Panc1 (cell line): ENCODE measurements at places on chromosomes 13 and 19. TPM values are rescaled to one million over a fixed set of nuclear protein-coding genes. Genes with fewer than 3 reads are reported as not detected.

- DNase-seq, result peak; percentile 25
- no peaks in the 10 kb centered on the region for H3K27me3 ChIP-seq
- peak overlapping the region; percentile 23 for H3K4me3 ChIP-seq
- peak overlapping the region; percentile 57; the same call in 1 of the 2 replicates for H3K27ac ChIP-seq
Observed at GRCh38 chr13:80235166-80235966, 105.6 kb downstream of the SPRY2 start.

DNA sequence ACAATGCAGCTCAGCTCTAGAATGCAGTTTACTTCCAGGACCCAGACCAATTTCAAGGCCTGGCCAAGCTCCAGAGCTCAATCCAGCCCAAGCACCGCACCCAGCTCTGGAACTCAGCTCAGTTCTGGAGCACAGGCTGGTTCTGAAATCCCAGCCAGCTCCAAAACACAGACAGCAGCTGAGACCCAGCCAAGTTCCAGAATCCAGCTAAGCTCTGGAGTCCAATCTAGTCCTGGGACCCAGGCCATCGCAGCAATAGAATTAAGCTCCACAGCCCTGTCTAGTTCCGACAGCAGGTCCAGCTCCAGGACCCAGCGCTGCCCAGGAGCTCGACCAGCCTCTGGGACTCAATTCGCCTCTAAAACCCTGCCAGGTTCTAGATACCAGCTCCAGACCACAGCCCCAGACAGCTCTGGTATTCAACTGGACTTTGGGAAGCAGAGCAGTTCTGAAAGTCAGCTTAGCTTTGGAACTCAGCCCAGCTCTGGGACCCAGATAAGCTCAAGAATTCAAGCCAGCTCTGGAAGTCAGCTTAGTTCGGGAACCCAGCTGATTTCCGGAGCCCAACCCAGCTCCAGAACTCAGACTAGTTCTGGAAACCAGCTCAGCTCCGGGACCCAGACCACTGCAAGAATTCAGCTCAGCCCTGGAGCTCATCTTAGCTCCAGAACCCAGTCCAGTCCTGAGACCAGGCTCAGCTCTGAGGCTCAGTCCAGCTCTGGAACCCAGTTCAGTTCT is 6.8 kb downstream of the GIPC3 start:
- no peak overlapping the region for H3K4me3 ChIP-seq
- no peaks in the 10 kb centered on the region for H3K4me1 ChIP-seq
- H3K27ac ChIP-seq, result no peak overlapping the region
- DNase-seq, result no peak
- H3K36me3 ChIP-seq, result no peaks in the 10 kb centered on the region
- no peaks in the 10 kb centered on the region for H3K27me3 ChIP-seq

GRCh38 chr13:99566125-99567083 is 65.1 kb downstream of the TM9SF2 start:
- no peaks in the 10 kb centered on the region for H3K27me3 ChIP-seq
- no peaks in the 10 kb centered on the region for H3K4me1 ChIP-seq
- no peak overlapping the region for H3K27ac ChIP-seq
- H3K36me3 ChIP-seq, result peaks cover 2% of the 10 kb centered on the region; the same call in 1 of the 2 replicates
- H3K4me3 ChIP-seq, result no peak overlapping the region

- H3K4me3 ChIP-seq, result no peak overlapping the region
- no peaks in the 10 kb centered on the region for H3K27me3 ChIP-seq
- no peaks in the 10 kb centered on the region for H3K4me1 ChIP-seq
- H3K27ac ChIP-seq, result no peak overlapping the region
- H3K36me3 ChIP-seq, result no peaks in the 10 kb centered on the region
Observed at GRCh38 chr13:40429706-40430545, 236.5 kb downstream of the FOXO1 start.

DNA sequence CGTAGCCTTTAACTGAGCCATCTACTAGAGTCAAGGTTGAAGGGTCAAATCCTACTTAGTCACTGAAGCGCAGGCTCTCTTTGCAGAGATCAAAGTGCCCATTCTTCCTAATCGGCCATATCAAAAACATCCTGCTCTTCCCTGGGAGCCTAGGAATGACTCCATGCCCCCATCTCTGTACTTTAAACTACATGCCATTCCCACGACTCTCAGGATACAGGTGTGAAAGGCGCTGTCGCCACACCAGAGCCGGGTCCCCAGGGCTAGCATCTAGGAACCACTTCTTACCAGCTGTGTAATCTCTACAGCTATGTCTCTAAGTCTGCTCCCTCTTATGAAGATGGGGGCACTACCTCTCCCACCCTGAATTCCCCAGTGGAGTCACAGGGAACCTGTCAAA is 22.3 kb downstream of the IRS2 start:
- no peaks in the 10 kb centered on the region for H3K4me1 ChIP-seq
- no peaks in the 10 kb centered on the region for H3K27me3 ChIP-seq
- H3K27ac ChIP-seq, result no peak overlapping the region

GRCh38 chr13:101985321-101985720 is 416.5 kb downstream of the FGF14 start:
- no peak for DNase-seq
- no peak overlapping the region for H3K4me3 ChIP-seq
- H3K27me3 ChIP-seq, result no peaks in the 10 kb centered on the region
- no peaks in the 10 kb centered on the region for H3K4me1 ChIP-seq
- no peak overlapping the region for H3K27ac ChIP-seq
- no peaks in the 10 kb centered on the region for H3K36me3 ChIP-seq

- H3K27ac ChIP-seq, result no peak overlapping the region
- no peaks in the 10 kb centered on the region for H3K27me3 ChIP-seq
- no peaks in the 10 kb centered on the region for H3K4me1 ChIP-seq
- no peak for DNase-seq
Observed at GRCh38 chr13:31124204-31124603, 37.5 kb downstream of the HSPH1 start.

GRCh38 chr19:2820112-2820702 is 539 bp downstream of the ZNF554 start:
- peak overlapping the region; percentile 39 for H3K27ac ChIP-seq
- H3K4me1 ChIP-seq, result no peaks in the 10 kb centered on the region
- no peak for DNase-seq
- H3K36me3 ChIP-seq, result no peaks in the 10 kb centered on the region
- peak overlapping the region; percentile 63 for H3K4me3 ChIP-seq

DNA sequence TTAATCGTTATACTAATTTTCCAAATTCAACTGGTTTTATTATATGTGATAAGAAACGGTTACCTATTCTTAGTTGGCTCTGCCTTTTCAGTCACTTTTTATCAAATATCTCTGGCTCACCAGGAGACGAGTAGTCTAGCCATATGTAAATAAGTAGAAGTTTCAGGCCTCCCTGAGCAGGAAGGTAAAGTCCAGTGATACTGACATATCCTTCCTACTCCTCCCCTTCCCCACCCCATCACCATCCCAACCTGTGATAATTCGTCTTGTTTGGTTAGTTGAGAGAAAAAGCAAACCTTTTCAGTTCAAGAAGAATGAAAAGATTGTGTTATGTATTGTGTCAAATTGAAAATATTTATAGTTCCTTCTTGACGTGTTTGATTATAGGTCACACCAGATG is 53.9 kb downstream of the TM9SF2 start:
- H3K4me1 ChIP-seq, result no peaks in the 10 kb centered on the region
- no peak overlapping the region for H3K27ac ChIP-seq
- no peak overlapping the region for H3K4me3 ChIP-seq
- no peak for DNase-seq
- no peaks in the 10 kb centered on the region for H3K27me3 ChIP-seq
- 0 out of 2 replicates have a peak, but pooled peaks cover 5% of the 10 kb centered on the region for H3K36me3 ChIP-seq

GRCh38 chr19:16143399-16144215 is at the start of gene HSH2D:
TSS of gene HSH2D (plus strand) at chr19:16143685. CDS start at chr19:16148751, 5,066 bp downstream.
- H3K27ac ChIP-seq, result no peak within 1 kb of the TSS
- DNase-seq, result no peak
- no peaks in the 10 kb centered on the region for H3K4me1 ChIP-seq

Gene RFX2
- 8.0 TPM for total RNA-seq

Gene ZNF837
- 1.6 TPM for total RNA-seq

Gene ZNF486
- 7.8 TPM for total RNA-seq

Gene NCR1
- not detected for total RNA-seq

Gene ATP4A
- total RNA-seq, result not detected

Gene ICAM4
- total RNA-seq, result 2.8 TPM

Gene KLK10
- not detected for total RNA-seq

Gene PDCD2L
- 36.4 TPM for total RNA-seq

Gene FXYD1
- total RNA-seq, result not detected

Gene ZNF765
- 15.3 TPM for total RNA-seq
